LHCN-M2 (cell line): ENCODE measurements at places on chromosomes 12 and 14.

GRCh38 chr12:54333420-54334034 lies 8.6 kb downstream of the COPZ1 start:
- no peak for DNase-seq

DNA sequence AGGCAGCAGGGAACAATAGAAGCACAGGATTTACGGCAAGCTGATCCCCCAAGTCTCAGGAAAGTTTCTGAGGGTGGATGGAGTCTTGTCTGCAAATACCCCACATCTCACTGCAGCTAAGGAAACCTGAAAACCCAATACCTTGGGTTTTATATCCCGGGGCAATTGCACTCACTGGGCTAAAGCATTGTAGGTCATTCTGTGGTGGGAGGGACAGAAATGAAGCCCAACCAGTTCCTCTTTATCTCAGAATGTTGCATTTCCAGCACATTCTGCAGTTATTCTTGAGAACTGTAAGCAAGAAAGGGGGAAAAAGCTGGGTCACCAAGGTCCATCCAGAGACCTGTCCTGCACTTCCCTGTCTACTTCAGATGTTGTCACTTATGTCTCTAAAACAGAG lies 39.8 kb downstream of the C12orf42 start:
- DNase-seq: no peak

DNA sequence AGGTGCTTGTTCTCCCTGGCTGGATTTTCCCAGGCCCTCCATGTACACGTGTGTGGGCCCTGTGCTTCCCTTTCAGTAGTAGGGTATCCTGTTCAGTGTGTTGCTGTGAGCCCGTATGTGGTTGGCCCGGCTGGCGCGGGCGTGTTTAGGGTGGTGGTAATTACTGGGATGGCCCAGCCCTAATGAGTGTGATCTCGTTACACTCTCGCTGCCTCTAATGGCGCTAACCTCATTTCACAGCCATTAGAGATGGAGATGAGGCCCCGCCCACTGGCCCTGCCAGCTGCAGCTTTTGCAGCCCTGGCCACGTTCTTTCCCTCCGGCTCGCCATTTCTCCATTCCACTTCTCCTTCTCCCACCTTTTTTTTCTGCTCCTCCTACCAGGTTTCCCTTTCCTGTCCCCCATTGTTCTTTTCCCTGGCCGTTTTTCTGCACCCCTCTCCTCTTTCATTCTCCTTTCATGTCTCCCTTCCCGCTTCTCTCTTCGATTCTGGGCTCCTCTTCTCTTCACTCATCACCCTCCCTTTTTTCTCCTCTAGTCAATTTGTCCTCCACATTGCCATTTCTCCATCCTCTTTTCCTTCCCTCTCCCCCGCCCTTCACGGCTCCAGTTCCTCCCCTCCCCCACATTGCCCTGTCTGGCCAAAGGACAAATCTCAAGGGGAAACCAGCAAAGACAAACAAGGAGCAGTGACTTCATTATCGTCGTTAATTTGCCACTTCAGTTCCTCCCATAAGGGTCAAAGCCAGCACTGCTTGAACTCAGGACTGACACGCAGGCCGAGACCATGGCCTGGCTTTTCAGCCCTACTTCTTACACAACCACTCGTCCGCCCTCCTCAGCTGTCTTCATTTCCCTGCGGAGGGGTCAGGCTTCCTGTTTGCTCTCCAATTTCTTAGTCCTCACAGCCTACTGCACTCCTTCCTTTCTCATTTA lies 6.8 kb downstream of the ZFHX2 start:
- DNase-seq: no peak

GRCh38 chr14:63652406-63652805 lies 10.7 kb upstream of the WDR89 start:
- no peak for DNase-seq

- peak; percentile 7 for DNase-seq
Measured at GRCh38 chr12:17954788-17955187, 135.2 kb downstream of the RERGL start.

GRCh38 chr14:100896369-100897060 lies 7.0 kb downstream of the RTL1 start:
- DNase-seq: no peak

- no peak for DNase-seq
Measured at GRCh38 chr14:24273422-24273998, 2.1 kb upstream of the RABGGTA start.

DNA sequence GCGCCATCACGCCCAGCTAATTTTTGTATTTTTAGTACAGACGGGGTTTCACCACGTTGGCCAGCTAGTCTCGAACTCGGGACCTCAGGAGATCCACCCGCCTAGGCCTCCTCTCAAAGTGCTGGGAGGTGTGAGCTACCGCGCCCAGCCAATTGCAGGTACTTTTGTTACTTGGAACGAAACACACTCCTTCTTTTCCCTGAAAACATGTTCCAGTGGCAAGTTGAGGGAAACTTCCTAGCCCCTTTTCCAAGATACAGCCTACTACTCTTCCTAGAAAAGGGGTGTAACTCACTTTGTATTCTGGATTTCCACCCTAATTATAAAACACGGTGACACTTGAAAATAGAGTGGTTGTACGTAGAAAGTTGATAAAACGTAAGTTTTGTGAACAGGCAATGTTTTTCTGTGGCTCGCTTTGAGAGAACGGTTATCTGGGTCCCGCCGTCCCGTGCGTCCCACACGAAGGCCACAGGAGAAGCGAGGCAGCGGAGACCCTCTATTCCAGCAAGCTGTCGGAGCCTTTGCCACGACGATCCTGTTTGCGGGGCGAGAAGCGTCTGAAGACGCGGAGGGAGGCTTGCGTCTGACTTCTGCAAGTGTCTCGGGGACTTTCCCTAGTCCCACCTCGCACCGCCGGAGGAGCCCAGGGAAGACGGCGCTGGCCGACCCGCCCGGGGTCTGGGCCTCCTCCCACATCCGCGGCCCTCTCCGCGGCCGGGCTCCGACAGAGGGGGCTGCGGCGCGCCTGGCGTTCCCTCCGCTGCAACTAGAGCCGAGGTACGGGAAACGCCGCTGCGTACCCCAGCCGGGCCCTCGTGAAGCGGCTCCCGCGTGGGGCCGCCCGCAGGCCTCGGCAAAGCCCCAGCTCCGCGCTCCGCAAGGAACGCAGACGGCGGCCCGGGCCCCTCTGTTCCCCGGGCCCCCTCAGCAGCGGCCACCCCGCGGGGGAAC lies 745 bp downstream of the CDCA4 start:
- DNase-seq: no peak

GRCh38 chr12:107549651-107550480 lies 135.7 kb upstream of the PWP1 start:
- DNase-seq: no peak

DNA sequence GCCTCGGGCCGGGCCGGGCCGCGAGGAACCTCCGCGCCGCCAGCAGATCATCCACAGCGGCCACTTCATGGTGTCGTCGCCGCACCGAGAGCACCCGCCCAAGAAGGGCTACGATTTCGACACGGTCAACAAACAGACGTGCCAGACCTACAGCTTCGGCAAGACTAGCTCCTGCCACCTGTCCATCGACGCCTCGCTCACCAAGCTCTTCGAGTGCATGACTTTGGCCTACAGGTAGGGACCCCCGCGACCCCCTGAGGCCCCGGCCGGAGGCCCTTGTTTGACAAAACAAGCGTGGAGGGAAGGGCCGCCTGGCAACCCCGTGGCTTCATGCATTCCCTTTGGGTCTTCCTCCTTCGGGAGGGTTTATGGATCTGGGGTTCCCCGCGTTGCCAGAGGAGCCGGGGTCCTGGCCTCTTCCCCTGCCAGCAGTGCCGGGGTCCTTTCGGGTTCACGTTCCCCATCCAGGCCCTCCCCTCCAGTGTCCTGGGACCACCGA lies 526 bp downstream of the MLXIP start:
- no peak for DNase-seq

- no peak for DNase-seq
Measured at GRCh38 chr12:110183386-110183785, 59.2 kb downstream of the IFT81 start.

DNA sequence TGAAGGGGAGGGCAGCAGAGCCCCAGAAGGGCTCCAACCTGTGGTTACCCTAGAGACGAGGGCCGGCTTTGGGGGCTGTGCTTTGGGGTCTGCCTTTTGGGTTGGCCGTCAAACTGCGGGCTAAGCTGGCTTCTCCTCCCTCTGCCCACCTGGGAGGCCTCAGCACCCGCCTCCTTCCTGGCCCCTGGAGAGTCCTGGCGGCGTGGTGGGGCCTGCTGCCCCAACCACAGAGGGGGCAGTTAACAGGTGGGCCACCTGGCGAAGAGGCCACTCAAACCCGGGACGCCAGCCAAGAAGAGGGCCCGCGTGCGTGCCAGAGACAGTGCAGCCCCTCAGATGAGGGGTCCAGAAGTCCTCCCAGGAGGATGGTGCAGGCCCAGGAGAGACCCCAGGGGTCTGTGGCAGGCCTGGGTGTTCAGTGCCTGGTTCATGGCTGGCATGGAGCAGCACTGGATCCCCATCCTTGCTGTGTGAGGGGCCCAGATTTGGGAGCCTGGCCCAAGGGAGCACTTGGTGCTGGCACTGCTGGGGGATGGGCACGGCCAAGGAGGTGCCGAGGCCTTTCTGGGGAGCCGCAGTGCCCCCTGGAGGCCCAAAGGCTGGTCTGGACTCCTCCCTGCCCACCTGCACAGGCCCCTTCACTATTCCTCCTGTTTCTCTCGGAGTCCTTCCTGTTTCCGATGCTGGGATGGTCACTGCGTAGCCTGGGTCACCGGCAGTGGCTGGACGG lies 48.8 kb downstream of the LRCOL1 start:
- no peak for DNase-seq
